ENCODE measurements at places on chromosomes 16 and 17.

GRCh38 chr16:65837464-65837863, 529.0 kb upstream of the CDH5 start:
- DNase-seq, result no peak

GRCh38 chr17:41695954-41696757, 7.5 kb downstream of the EIF1 start:
- peak; percentile 53 for DNase-seq

- no peak for DNase-seq
Observed at GRCh38 chr16:74700438-74701225, at the start of gene MLKL. Gene MLKL, minus strand, starts transcription at chr16:74700862. Its CDS starts 5,105 bp downstream, at chr16:74695757.

- DNase-seq, result no peak
Observed at GRCh38 chr17:8614988-8615387, 15.5 kb downstream of the MYH10 start.

DNA sequence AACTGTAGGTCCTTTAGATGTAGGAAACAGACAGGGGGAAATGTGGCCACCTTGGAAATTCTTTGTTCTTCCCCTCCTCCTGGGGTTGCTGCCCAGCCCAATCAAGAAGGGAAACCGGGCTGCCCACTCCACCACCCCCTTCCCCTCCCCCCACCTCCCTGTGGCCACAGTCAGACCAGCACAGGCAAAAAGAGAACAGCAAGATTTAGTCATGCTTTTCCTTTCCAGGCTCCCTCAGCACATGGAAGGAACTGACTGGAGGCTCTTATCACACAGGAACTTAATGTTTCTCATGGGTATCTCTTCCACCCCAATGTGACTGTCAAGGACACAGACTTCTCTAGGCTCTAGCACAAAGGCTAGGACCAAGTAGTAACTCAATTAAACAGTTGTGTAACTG, 3.0 kb upstream of the CCL1 start:
- DNase-seq, result no peak

GRCh38 chr16:64211331-64211730, 910.5 kb downstream of the CDH11 start:
- no peak for DNase-seq

- no peak for DNase-seq
Observed at GRCh38 chr16:89915303-89916232, 3.1 kb upstream of the MC1R start.

- DNase-seq, result no peak
Observed at GRCh38 chr17:61240851-61241468, 158.7 kb upstream of the TBX2 start.

GRCh38 chr17:8126491-8127066, 2.7 kb upstream of the HES7 start:
- DNase-seq, result no peak

DNA sequence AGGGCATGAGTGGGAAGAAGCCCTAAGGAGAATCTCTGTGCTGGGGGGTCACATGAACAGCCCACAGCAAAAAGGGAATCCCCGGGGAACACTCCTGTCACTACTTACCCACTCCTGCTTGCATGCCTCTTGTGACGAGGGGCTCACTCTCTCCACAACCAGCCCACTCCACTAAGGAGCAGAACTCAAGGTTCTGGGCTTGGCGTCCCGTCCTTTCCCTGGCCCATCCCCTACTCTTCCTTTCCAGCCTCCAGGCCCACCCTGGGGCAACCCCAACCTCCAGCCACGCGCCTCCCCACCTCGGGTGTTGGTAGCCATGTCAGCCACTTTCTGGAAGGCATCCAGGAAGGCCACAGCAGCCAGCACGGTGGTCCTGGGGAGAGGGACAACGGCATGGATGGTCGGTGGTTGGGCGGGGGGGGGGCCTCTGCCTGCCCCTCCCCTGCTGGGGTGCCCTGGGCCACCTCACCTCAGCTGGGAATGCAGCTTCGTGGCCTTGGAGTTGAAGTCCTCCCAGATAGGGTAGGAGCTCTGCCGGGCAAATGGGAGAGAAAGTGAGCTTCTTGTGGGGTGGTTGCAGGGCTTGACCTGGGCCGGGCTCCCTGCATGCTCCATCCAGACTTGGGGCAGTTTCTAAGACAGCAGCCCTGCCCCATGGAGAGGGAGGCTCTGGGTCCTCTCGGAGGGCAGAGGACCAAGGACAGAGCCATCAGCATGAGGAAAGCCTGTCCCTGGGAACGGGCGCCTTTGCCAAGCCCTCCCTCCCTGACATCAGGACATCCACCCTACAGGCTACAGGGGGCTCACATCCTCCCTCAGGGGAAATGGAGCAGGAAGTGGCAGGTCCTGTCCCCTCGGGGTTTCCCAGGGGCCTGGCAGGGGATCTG, 5.1 kb downstream of the MTSS2 start:
- DNase-seq, result no peak

GRCh38 chr16:55508941-55509931, at the start of gene LPCAT2:
Gene LPCAT2, plus strand, starts transcription at chr16:55509072. Its CDS starts 110 bp downstream, at chr16:55509182.
- no peak for DNase-seq

DNA sequence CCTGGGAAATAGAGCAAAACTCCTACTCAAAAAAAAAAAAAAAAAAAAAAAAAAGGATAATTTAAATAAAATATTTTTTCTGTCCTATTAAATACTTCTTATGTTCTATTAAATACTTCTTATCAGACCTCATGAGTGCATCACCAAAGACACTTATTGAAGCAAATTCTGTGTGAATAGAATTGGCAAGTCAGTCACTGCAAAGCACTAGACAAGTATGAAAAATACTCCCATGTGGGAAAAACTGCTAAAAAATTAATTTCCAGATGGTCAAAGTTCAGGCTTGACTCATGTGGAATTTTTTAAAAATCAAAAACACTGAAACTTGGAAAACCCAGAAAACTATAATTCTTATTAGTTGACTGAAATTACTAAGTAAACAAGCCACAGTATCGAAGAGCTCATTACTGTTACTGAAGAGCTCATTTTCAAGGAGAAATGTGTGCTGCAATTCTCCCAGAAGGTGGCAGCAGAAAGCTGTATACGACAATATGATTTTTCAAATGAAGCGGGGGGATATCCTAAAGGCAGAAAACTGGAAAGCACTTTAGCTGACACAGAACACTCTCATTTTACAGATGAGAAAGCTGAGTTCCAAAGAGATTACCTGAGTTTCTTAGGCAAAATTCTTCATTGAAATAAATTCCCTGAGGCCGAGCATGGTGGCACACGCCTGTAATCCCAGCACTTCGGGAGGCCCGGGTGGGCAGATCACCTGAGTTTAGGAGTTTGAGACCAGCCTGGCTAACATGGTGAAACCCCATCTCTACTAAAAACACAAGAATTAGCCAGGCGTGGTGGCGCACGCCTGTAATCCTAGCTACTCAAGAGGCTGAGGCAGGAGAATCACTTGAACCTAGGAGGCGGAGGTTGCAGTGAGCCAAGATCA, 15.9 kb upstream of the FBXO47 start:
- DNase-seq, result peak; percentile 60

DNA sequence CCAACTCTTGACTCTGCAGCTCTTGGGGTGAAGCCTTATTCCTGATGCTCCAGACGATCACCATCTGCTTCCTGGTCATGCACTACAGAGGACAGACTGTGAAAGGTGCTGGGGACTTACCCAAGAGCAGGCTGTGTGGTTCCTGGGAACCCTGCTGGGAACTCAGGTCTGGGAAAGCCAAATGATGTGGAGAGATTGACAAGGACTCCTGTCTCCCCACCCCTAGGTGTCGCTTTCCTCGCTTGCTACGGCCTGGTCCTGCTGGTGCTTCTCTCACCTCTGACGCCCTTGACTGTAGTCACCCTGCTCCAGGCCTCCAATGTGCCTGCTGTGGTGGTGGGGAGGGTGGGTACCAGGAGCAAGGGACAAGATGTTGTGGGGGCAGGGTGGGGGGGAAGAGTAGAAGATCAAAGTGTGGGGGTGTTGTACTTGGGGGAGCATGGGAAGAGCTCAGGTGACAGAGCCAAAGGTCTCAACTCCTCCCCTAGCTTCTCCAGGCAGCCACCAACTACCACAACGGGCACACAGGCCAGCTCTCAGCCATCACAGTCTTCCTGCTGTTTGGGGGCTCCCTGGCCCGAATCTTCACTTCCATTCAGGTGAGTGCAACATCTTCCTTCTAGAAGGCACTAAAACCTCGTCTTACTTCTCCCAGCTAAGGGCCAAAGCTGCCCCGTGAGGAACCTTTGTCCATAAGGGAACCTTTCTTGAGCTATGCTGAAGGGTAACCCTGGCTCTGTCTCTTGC, 3.0 kb downstream of the SOX15 start:
- DNase-seq, result no peak

DNA sequence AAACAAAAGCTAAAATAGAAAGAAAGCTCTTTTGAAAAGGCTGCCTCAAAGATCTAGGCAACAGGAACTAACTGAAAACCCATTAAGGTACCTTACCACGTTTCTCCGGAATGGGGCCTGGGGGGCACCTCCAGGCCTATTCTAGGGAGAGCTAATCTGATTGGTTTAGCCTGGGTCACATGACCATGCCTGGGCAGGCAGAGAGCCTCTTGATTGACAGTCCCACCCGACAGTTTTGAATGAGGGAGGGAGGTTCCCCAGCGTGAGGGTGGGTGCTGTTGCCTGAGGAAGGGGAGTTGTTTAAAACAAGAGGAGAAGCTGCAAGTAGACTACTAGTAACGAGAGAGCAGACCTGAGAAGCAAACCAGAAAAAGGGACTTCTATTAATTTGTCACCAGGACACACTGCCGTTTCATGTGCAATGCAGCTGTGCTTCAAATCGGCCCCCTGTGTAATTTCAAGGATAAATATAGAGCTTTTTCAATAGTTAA, 143.4 kb upstream of the HS3ST2 start:
- DNase-seq, result peak; percentile 19

GRCh38 chr17:46774108-46774737, 44.3 kb downstream of the WNT3 start:
- no peak for DNase-seq
